ENCODE measurements at places on chromosomes 3 and 15. TPM values are rescaled to one million over a fixed set of nuclear protein-coding genes. Genes with fewer than 3 reads are reported as not detected.

DNA sequence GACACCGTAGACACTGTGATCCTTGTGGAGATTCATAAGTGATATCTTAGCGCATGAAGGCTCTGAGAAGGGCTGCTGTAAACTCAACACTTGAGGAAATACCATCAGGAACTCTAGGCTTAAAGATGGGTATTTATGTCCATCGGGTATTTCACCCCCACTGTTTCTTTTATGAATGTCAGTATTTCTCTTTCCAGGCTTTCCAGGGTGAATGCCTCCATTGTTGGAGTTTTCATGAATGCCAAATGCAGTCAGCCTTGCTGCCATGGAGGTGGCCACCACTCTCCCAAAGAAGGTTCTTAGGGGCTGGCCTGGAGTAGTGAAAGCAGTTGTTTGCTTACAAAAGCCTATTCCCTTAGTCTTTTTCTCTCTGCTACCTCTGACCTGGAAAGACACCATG is 259.2 kb downstream of the SLCO3A1 start:
- H3K4me1 ChIP-seq = peaks cover 3% of the 10 kb centered on the region
- DNase-seq = no peak
- H3K4me3 ChIP-seq = no peak overlapping the region
- peaks cover 4% of the 10 kb centered on the region for H3K36me3 ChIP-seq

DNA sequence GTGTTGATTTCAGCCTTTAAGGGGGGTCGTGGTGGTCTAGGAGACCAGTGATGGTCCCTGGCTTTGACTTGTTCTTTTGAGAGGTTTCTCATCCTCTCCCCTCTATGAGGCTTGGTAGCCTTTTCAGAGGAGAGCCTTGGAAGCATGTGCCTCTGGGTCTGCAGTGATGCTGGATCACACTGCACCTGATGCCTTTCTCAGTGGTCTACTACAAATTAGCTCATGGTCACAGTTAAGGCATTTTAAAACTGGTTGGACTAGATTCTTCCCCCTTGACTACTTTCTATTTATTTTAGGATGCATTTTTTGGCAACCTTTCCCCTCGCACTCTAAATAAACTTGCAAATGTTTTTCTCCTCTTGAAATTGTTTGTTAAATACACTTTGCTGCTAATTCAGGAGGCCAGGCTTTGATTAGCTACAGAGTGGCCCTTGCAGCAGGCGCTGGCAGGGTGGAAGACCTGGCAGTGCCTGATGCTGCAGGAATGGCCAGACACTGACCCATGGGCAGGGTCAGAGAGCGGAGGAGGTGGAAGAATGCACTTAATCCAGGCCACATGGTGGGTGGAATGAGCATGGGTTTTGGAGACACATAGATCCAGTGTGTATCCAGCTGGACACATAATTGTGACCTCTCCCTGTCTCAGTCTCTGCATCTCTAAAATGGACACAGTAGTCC is 318.8 kb upstream of the CTDSPL start:
- DNase-seq = no peak
- H3K27ac ChIP-seq = no peak overlapping the region
- H3K27me3 ChIP-seq = no peaks in the 10 kb centered on the region
- H3K4me3 ChIP-seq = no peak overlapping the region
- peaks cover 2% of the 10 kb centered on the region for H3K4me1 ChIP-seq

Gene TRAT1
- total RNA-seq = 1.2 TPM

Gene MORC1
- not detected for total RNA-seq

All from upper lobe of left lung (tissue), 6 donors.